Lower leg skin (tissue), 4 donors: ENCODE measurements at places on chromosomes 12 and 14. TPM values are rescaled to one million over a fixed set of nuclear protein-coding genes. Genes with fewer than 3 reads are reported as not detected.

DNA sequence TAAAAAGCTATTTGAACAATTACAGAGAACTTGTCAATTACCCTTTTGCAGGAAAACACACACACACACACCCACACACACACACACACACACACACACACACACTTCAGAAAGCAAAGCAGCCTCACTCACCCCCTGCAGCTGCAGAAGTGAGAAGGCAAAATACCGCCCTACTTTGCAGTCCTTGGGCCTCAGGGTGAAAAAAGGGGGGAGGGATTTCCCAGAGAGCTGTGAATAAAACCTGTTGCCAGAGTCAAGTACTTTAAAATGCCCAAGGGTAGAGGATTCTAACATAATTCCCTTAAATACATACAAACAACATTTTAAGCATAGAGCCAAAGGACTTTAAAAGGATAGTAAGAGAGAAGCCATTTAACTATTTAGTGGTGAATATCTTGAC is 285.9 kb downstream of the MDGA2 start:
- no peak for DNase-seq

GRCh38 chr12:10974965-10975364 is 11.7 kb downstream of the TAS2R50 start:
- no peak for DNase-seq

The ZFHX2 gene
- 0.29 TPM for total RNA-seq

GRCh38 chr14:21528381-21529348 is 2.5 kb upstream of the SALL2 start:
- DNase-seq = no peak

The SIX1 gene
- total RNA-seq = 1.0 TPM

The CAPZA3 gene
- total RNA-seq = not detected

DNA sequence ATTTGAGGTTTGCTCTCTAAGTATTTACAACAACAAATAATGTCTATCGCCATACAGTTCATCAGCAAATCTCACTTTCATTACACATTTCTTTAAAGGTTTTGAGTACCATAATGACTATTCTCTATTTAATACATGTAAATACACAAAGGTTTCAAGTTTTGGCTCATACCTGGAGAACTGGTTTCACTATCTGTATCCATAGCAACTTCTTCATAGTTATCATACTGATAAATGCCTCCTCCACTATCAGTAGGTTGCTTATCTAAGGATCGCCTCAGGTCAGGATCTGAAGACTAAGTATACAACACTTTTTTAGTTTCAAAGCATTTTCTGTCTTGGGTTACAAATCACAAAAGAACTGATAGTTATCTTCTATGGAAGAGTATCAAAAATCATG is 21.4 kb downstream of the ZFC3H1 start:
- DNase-seq = no peak
